Skeletal muscle cell (primary cell): ENCODE measurements at places on chromosomes 6 and 20.

- no peak for DNase-seq
Observed at GRCh38 chr20:53565254-53565653, 28.4 kb downstream of the ZNF217 start.

GRCh38 chr20:11780765-11781369, 136.8 kb upstream of the BTBD3 start:
- no peak for DNase-seq

DNA sequence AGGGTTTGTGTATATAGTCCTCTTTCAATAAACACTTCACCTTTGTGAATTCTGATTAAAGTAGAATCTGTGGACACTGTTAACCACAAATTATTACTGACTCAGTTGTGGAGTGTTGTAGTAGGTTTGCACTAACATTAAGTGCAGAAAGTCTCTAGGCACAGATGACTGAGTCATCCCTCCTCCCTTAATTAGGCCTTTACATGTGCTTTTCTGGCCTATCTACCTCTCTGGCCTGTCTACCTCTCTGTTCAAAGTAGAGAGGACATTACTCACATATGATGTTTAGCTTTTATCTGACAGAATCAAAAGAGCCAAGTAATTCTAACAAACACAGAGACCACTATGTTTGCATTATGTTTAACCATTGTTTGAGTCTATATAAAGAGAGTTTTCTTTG, 783.0 kb downstream of the TENT5A start:
- no peak for DNase-seq

DNA sequence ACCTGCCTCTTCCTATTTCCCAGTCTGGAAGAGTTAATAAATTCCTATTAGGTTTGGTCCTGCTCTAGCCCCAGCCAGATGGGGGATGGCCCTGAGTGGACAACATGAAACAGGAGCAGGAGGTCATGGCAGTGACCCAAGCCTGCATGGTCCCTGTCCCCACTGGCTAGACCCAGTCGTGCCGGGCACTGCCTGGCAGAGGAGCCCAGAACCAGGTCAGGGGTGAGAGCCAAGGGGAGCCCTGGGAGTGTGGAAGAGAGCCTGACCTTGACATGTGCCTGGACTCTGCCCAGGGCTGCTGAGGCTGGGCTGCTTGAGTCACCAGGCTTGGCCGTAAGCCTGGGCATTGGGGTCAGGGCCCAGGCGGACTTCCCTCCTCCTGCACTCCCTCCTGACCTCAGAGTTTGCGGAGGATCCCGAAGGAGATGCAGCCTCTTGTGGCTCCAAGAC, 3.6 kb downstream of the AVP start:
- DNase-seq: no peak
